NCI-H460 (cell line): ENCODE measurements at places on chromosomes 6 and 20. TPM values are rescaled to one million over a fixed set of nuclear protein-coding genes. Genes with fewer than 3 reads are reported as not detected.

PPP1R14C gene
- total RNA-seq, result not detected in 2 replicates

LKAAEAR1 gene
- total RNA-seq, result not detected in 2 replicates

OR12D3 gene
- total RNA-seq, result not detected in 2 replicates

AIF1 gene
- not detected in 2 replicates for total RNA-seq

MAP7 gene
- 57.8 and 60.7 TPM in 2 replicates for total RNA-seq

NELFE gene
- 105 and 108 TPM in 2 replicates for total RNA-seq

HSPA12B gene
- not detected in 2 replicates for total RNA-seq

ZBTB9 gene
- 5.2 and 6.4 TPM in 2 replicates for total RNA-seq

MYLK4 gene
- total RNA-seq, result 0.09 and 0.27 TPM in 2 replicates

GTSF1L gene
- not detected in 2 replicates for total RNA-seq

EYA4 gene
- total RNA-seq, result 25.4 and 26.0 TPM in 2 replicates

CLPSL2 gene
- not detected in 2 replicates for total RNA-seq

DNMT3B gene
- total RNA-seq, result 1.0 and 2.2 TPM in 2 replicates

SLC35F1 gene
- 0.17 TPM in 1 of 2 replicates, not detected in the other for total RNA-seq

KAT14 gene
- total RNA-seq, result 6.3 and 7.3 TPM in 2 replicates

CTAGE9 gene
- total RNA-seq, result not detected in 2 replicates

WFDC11 gene
- total RNA-seq, result not detected in 2 replicates

PRL gene
- not detected in 2 replicates for total RNA-seq

FITM2 gene
- 13.0 and 14.3 TPM in 2 replicates for total RNA-seq

PRSS16 gene
- total RNA-seq, result 4.1 and 5.0 TPM in 2 replicates

TNF gene
- total RNA-seq, result not detected in 2 replicates

LST1 gene
- not detected in 2 replicates for total RNA-seq

ASF1A gene
- 54.6 and 56.8 TPM in 2 replicates for total RNA-seq

SPDEF gene
- not detected in 2 replicates for total RNA-seq

ID4 gene
- 0.57 TPM in 1 of 2 replicates, not detected in the other for total RNA-seq
